Right lobe of liver (tissue), 6 donors: ENCODE measurements at places on chromosomes 6 and 20. TPM values are rescaled to one million over a fixed set of nuclear protein-coding genes. Genes with fewer than 3 reads are reported as not detected.

GRCh38 chr6:74964871-74965441, 240.9 kb downstream of the COL12A1 start:
- DNase-seq: no peak

Gene ARFGEF3
- 0.12 TPM for total RNA-seq

DNA sequence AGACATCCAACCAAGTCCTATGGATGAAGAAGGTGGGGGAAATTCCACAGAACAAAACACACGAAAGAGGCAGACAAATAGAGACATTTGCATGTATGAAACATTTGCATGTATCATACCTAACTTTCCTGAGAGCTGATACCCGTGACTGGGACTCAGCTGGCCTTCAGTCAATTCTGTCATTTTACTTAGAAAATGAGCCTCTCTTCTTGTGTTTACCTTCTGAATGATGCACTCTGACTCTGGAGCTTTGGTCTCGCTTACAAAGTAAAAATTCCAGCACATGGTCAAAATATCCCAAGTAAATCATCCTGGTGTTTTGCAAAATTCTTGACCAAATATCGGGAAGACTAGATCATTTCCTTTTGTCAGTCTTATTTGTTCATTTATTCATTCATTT, 46.9 kb downstream of the MMUT start:
- DNase-seq: no peak

- DNase-seq: no peak
These were observed 18.3 kb downstream of the CHRNA4 start for GRCh38 chr20:63342561-63343459.

- DNase-seq: no peak
These were observed 135.1 kb downstream of the AGPAT4 start for GRCh38 chr6:161138543-161139303.

DNA sequence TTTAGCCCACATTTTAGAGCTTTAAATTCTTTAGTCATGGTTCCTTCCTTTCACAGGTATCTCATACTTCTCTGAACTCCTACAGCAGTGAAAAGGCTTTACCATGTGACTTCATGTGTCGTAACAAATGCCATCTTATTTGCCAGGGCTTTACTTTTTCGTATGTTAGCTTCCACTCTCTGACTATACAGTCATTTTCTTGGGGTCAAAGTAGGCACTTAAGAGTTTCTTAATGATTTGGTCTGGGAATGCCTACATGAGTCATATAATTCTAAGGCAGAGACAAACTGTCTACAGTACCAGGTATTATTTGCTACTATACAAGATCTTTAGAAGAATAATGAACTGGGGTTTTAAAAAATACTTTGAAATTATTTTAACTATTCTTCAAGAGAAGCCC, 15.0 kb downstream of the RAB23 start:
- DNase-seq: no peak

Gene LSM14B
- 18.5 TPM for total RNA-seq

DNA sequence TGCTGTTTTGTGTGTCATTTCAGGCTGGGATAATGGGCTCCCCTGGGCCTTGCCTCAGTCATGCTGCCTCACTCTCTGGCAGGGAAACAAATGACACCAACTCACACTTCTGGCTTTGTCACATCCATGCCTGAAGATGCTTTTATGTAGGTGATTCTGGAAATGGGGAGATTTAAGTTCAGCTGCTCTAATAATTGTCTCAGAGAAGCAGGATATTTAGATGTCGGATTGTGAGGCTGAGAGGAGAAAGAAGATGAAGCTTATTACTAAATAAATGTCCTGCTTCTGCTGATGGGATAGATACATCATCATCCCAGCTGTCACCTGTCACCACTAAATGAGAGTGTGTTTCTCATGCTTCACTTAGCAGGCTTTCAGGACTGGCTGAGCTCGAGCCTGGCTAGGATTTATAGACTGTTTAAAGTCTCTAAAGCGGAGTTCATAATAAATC, 480.2 kb upstream of the SPTLC3 start:
- no peak for DNase-seq

DNA sequence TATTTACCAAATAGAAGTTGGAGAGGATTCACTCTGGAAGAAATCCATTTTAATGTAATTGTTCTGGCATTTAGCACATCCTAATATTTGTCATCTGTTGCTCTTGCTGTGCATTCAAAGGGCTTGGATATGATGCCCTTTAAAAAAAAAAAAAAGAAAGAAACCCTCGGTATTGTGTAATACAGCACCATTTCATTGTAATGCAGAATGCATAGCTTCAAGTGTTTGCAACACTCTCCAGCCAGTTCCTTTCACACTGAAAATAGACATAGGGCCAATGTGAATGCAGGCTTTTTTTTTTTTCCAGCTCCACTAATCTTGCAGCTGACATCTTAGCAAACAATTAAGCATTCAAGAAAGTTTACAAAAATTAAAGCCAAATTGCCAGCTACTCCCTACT, 197.4 kb upstream of the POU3F2 start:
- DNase-seq: no peak

Gene PLCB4
- 0.12 TPM for total RNA-seq

- no peak for DNase-seq
These were observed 219.2 kb upstream of the LRFN2 start for GRCh38 chr6:40806256-40806864.

Gene TOMM34
- total RNA-seq: 13.8 TPM

- DNase-seq: no peak
These were observed 602.9 kb upstream of the ADGRB3 start for GRCh38 chr6:68032217-68032616.

- no peak for DNase-seq
These were observed 107.7 kb upstream of the CDYL start for GRCh38 chr6:4668271-4669179.

DNA sequence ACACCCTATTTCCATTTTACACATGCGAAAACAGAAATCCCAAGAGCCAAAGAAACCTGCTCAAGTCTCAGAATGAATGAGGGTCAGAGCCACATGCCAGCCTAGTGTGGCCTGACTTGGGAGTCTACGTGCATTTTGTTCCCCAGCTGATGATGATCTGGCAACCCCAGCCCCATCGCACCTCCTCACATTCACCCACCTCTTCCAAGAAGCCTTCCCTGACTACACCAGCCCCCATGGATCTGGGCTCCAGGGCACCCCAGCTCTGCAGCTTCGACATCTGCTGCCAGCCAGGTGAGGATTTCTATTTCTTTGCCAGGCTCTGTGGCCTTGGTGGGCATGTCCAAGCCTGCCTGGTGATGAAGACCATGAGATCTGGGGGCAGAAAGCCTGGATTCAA, 41.0 kb downstream of the ANGPT4 start:
- DNase-seq: no peak

Gene PAK5
- not detected for total RNA-seq

- no peak for DNase-seq
These were observed 97.4 kb downstream of the PDSS2 start for GRCh38 chr6:107361753-107362604.

DNA sequence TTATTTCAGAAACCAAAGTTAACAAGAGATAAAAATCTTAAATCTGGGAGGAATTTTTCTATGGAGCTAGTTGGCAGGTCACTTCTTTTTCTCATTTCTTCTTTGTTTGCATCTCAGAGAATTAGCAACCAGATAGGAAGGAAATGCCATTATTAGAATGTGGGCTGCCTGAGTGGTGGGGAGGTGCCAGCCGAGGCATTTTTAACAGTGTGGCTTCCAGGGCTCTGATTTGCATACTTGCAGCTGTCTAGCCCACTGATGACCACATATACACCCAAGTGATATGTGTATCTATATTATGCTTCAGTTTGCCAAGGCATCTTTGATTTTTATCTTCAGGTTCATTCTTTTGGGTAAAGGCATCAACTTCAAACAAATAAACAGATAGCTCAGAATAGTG, 206.7 kb downstream of the CLIC5 start:
- DNase-seq: no peak

DNA sequence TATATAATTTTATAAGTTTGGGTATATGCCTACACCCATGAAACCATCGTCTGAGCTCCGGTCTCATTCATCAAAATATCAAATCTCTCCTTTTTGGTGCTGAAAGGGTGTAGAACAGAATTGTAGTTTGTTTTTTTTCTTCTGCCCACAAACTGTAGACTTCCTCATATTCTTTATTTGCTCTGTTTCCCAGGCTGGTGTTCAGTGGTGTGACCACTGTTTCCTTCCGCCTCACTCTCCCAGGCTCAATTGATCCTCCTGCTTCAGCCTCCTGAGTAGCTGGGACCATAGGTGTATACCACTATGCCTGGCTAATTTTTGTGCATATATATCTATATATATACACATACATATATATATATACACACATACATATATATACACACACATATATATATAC, 139.6 kb upstream of the HCRTR2 start:
- DNase-seq: no peak

Gene POU5F1
- 3.5 TPM for total RNA-seq

Gene ECT2L
- total RNA-seq: not detected

GRCh38 chr6:54935739-54936138, 89.2 kb downstream of the FAM83B start:
- DNase-seq: no peak

Gene FNDC11
- not detected for total RNA-seq

Gene HLA-DQB1
- total RNA-seq: not detected

Gene HS3ST5
- total RNA-seq: not detected

- no peak for DNase-seq
These were observed 3.3 kb upstream of the COL9A3 start for GRCh38 chr20:62813588-62813987.

DNA sequence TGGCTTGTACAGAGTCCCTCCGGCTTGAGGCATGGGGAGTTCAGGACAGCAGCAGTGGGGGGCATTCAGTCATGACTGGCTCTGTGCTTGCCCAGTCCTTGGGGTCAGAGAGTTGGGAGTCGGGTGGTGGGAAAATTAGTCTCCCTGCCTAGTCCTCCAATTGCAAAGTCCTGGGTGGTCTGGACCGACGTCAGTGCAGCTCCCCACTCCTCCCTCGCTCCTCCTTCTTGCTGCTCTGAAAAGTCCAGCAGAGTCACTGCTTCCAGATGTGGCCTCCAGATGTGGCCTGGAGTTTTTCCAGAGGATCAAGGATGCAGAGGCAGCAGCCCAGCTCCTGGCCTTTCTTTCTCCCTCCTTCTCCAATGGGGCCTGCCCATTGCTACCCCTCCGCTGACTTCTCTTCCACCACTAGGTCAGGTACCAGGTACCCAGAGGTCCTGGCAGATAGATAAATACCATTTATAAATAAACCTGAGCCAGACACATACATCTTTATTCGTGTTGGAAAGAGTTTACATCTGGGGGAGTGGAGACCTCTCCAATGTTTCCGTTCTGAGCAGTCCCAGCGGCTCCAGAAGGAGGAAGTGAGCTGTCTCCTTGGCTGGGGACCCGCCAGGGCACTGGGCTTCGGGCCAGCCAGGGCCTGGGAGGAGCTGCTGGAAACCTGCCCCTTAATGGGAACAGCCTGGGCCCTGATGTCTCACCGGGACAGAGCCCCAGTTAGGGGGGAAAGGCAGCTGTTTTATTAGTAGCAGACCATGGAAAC, 49.0 kb upstream of the RNF24 start:
- DNase-seq: peak; percentile 79

Gene CYP24A1
- not detected for total RNA-seq

Gene C6orf141
- total RNA-seq: 0.18 TPM

- no peak for DNase-seq
These were observed 100.8 kb downstream of the BFSP1 start for GRCh38 chr20:17430125-17430950.

DNA sequence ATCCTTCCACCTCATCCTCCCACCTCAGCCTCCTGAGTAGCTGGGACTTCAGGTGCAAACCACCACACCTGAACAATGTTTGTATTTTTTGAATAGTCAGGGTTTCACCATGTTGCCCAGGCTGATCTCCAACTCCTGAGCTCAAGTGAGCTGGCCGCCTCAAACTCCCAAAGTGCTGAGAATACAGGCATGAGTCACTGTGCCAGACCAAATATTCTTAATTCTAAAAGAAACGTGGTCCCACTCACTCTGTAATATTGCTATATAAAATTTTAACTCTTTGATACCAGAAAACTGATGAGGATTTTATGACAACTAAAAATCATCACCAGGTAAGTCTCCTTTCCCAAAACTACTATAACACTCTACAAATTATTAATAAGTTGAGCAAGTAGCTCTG, 716.8 kb upstream of the GJE1 start:
- DNase-seq: no peak

GRCh38 chr6:87907521-87907920, 140.1 kb upstream of the SPACA1 start:
- no peak for DNase-seq

GRCh38 chr6:170291271-170292110, 613 bp upstream of the DLL1 start:
- peak; percentile 79 for DNase-seq

GRCh38 chr6:73943930-73944652, 248.1 kb downstream of the CD109 start:
- DNase-seq: no peak

Gene NHLRC1
- total RNA-seq: 2.9 TPM

Gene EYA2
- total RNA-seq: 0.24 TPM

Gene MTG2
- total RNA-seq: 31.0 TPM

DNA sequence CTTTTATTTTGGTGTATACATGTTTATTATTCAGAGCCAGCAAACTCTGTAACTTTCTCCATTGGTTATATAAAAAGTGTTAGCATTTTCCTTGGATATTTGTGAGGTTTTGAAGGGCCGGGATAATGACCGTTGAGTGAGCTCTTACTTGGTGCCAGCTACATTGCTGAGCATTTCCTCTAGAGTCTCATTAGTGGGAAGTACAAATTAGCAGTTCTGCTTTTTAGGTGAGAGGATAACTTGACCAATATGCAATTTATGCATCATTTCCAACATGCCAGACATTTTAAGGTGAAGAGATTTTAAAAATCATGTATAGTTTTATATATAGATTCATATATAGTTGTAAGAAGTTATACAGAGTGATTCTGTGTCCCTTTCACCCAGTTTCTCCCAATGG, 84.3 kb downstream of the CARMIL1 start:
- no peak for DNase-seq
